CD4-positive, alpha-beta T cell treated with Interleukin-15 for 4 hours (primary cell): ENCODE measurements at places on chromosomes 1 and 21.
A peak's percentile ranks its signal among the peaks of the same experiment; 100 is the strongest.

DNA sequence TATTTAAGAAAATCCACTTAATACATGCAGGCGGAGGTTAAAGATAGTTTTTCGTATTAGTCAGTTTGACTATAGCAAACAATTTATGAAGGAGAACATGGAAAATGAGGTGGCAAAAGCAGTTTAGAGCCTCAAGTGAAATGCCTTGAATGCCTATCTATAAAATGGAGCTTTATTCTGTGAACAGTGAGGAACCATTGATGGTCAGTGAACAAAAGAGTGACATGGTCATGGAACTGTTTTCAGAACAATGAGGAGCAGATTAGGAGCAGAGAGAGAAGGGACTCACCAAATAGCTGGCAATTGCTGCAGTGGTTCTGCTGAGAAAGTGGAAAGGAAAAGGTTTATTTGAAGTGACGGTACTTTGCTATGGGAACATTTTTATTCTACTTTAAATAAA lies 299.8 kb downstream of the DUSP10 start:
- no peak for DNase-seq

DNA sequence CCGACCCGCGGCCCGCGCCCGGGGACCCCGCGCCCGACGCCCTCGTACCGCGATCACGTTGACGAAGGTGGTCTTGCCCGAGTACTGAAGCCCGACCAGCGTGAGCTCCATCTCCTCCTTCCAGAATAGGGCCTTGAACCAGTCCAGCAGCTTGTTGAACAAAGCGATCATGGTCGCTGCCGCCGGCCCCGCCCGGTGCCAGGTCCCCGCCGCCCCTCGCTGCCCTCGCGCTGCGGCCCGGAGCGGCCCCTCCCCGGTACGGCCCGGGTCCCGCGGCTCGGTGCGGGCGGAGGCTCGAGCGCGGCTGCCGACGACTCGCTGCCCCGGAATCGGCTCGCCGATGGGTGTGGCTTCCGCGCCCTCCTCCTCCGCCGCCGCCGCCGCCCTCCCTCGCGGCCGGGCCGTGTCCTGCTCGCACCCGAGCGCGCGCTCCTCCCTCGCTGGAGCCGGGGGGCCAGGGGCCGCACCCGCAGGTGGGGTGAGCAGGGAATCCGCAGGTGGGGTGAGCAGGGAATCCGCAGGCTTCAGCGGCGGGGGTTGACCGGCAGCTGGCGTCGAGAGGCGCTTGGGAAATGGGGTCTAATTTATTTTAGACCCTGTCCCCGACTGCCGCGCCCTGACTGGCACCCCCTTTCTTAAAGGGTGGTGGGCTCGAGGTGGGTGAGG lies at the start of gene ARL8A:
Gene ARL8A (minus strand): TSS at position 336 of the 666 bp plus-strand sequence. CDS start 165 bp downstream, at position 171.
- DNase-seq = peak; percentile 58

- DNase-seq = no peak
These were observed 101.2 kb downstream of the INTS7 start for GRCh38 chr1:211933946-211934714.

DNA sequence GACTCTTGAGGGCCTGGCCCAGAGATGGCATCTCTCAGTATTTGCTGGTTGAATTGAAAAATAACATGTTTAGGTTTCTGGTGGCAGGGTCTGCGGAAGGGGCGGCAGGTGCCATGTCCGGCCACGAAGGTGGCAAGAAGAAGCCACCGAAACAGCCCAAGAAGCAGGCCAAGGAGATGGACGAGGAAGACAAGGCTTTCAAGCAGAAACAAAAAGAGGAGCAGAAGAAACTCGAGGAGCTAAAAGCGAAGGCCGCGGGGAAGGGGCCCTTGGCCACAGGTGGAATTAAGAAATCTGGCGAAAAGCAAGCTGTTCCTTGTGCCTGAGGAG lies 14.3 kb upstream of the FGR start:
- no peak for DNase-seq

DNA sequence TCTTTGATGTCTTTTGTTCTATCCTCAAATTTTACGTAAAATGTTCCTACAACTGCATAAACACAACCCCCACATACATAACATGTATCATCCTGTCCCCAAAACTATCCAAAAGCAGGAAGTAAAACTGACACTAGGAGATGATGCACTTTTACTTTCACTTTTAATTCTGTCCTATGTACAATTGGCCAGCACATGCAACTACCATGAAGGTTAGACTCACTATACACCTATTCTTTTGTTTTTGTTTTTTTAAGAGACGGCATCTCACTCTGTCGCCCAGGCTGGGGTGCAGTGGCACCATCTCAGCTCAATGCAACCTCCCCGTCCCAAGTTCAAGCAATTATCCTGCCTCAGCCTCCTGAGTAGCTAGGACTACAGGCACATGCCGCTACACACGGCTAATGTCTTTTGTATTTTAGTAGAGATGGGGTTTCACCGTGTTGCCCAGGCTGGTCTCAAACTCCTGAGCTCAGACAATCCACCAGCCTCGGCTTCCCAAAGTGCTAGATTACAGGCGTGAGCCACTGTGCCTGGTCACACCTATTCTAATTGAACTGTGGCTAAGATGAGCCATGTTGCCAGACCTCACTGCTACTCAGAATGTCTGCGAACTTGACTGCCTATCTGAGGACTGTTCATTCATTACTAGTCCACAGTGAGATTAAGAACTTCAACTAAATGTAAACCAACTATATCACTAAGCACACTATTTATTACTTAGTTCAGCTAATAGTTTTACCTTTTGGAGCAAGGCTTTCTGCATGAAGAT lies 48.0 kb downstream of the TOR3A start:
- peak; percentile 57 for DNase-seq

GRCh38 chr1:84550826-84551225 lies 23.4 kb downstream of the CTBS start:
- DNase-seq = no peak

GRCh38 chr1:6393400-6394187 lies at the start of gene ACOT7:
Gene ACOT7 (minus strand): TSS chr1:6393767. CDS start chr1:6393399, 368 bp downstream.
- DNase-seq = peak; percentile 89

- DNase-seq = no peak
These were observed 231.3 kb downstream of the SETD4 start for GRCh38 chr21:35829067-35829466.

DNA sequence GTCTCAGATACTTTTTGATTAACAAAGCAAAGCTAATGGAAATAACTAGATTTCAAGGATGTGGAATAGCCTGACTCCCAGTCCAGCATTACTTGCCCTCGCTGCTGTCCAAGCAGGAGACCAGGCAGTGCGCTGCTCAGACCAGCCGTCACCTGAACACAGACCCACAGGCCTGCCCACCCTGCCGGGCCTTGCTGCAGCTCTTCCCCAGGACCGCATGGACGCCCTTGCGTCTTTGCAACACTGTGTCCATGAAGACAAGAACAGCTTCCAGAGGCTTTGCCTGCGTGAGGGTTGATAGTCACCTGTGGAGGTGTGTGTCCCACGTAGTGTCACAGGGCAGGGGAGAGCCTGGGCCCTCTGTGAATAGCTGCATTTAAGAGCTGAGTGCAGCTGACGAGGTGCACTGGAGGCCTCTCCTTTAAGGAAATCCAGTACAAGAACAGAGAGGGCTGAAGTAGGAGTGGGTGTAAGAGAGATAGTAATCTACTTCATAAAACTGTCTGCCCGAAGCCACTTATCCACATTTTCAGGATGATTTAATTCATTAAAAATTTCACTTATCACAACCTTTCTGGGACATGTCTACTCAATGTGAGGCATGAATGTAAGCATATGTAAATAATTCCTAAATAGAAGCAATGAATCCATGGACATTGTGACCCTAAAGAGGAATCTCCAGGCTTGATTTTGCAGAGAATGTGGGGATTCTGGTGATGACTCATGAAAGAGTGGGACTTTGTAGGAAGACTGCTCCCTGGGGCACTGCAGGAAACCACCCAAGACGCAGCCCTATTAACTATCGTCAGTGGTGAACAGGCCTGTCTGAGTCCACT lies 176.2 kb upstream of the RAB4A start:
- no peak for DNase-seq

- DNase-seq = peak; percentile 66
These were observed 52.4 kb downstream of the CHD5 start for GRCh38 chr1:6127587-6128163.
